ENCODE measurements at places on chromosomes 3 and 15.

GRCh38 chr3:45597171-45597570, 2.6 kb downstream of the LIMD1 start:
- H3K27me3 ChIP-seq: no peaks in the 10 kb centered on the region
- H3K4me3 ChIP-seq: no peak overlapping the region
- H3K27ac ChIP-seq: no peak overlapping the region
- no peaks in the 10 kb centered on the region for H3K36me3 ChIP-seq

GRCh38 chr3:134357914-134358811, 16.1 kb downstream of the AMOTL2 start:
- no peak overlapping the region for H3K4me3 ChIP-seq
- no peak overlapping the region for H3K27ac ChIP-seq
- H3K4me1 ChIP-seq: peaks cover 3% of the 10 kb centered on the region
- no peak for DNase-seq
- H3K27me3 ChIP-seq: no peaks in the 10 kb centered on the region
- no peaks in the 10 kb centered on the region for H3K36me3 ChIP-seq

DNA sequence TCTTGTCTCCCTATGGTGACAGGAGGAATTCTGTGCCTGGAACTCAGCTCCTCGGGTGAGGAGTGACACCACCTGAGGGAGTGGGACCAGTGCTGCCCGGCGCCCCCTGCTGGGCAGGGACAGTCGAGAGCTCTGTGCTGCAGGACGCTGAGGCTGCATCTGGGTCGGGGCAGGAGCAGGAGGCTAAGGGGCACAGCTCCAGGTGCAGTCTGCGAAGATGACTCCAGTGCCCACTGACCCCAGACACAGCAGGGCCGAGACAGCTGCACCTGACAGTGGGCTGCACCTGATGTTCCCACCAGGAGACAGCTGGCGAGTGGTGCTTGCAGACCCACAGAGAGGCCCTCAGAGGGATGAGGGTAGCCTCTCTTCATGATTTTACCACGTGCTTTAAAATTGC, 152.9 kb downstream of the ATP10A start:
- H3K27ac ChIP-seq: no peak overlapping the region
- no peaks in the 10 kb centered on the region for H3K4me1 ChIP-seq
- peak; percentile 27 for DNase-seq
- no peaks in the 10 kb centered on the region for H3K27me3 ChIP-seq

DNA sequence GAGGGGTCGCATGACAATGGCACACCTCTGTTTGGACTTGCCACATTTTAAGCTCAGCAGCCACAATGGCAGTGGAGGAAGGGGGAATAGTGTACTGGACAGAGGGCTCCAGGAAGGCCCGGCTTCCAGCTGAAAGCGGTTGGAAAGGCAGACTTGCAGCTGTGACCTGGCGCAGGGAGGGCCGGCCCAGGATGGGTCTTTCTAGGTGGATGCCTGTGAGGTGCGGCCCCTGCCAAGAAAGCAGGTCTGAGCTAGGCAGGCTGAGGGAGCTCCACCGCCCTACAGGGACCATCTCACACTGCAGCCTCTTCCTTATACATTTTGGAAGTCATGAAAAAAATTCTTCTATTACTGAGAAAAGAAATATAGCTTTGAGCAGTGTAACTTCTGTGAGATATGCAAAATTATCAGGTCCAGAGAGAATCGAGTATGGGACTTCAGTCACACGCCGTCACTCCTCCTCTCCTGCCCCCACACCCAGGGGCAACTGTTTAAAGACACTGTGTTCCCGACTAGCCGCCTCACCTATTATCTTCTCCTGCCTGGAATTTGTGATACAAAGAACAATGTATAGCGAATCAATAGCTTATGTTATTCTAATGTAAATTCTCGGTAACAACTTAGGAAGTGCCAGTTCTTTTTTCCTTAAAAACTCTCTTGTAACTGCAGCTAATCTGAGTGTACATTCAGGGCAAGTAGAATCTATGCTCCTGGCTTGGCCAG, 331.0 kb downstream of the OCA2 start:
- H3K36me3 ChIP-seq: no peaks in the 10 kb centered on the region
- H3K4me1 ChIP-seq: no peaks in the 10 kb centered on the region
- no peak overlapping the region for H3K27ac ChIP-seq
- no peak overlapping the region for H3K4me3 ChIP-seq
- no peaks in the 10 kb centered on the region for H3K27me3 ChIP-seq
